ENCODE measurements at places on chromosomes 6 and 20.
A peak's percentile ranks its signal among the peaks of the same experiment; 100 is the strongest.

- DNase-seq: no peak
Observed at GRCh38 chr6:10203651-10204050, 211.2 kb downstream of the TFAP2A start.

DNA sequence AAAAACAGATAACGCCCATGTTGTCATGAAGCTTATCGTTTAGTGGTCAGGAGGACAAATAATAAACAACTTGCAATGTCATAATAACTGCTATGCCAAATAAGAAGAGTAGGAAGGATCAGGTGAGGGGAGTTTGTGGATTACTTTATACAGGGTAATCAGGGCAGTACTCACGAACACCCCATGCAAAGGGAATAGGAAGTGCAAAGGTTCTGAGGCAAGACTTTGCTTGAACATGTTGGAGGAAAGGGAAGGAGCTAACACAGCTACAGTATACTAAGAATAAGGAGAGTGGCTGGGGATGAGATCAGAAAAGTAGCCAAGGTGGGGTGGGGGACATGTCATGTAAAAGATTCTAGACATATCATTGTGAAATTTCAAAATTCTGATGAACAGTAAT lies 292.0 kb upstream of the RUNX2 start:
- DNase-seq: no peak

DNA sequence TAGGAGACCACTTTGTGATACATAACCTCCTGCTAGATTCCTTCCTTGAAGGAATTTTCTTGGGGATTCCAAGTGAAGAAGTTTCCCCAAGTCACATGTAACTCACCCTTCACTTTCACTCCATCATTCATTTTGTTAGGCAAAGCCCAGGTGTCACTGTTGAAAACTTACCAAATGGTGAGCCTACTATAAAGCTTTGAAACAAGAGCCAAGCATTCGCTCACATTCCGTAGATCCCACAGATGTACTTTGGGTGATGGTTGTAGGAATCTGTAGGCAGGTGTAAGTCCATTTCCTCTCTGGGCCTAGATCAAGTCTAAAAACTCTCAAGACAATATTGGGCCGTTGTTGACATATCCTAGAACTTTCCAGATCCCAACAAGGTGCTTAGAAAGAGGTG lies 74.1 kb downstream of the PRDM1 start:
- no peak for DNase-seq

DNA sequence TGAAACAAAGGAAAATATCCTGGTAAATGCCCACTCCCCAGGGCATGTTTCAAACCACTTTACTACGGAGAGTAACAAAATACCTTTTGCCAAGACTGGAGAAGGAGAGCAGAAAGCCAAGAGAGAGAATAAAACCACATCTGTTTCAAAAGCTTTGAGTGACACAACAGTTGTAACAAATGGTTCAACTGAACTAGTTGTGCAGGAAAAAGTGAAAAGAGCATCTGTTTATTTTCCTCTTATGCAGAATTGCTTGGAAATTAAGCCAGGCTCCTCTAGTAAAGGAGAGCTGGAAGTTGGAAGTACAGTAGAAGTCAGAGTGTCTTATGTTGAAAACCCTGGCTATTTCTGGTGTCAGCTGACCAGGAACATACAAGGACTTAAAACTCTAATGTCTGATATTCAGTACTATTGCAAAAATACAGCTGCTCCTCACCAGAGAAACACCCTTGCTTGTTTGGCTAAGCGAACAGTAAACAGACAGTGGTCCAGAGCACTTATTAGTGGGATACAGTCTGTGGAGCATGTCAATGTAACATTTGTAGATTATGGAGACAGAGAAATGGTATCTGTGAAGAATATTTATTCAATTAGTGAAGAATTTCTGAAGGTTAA lies 2.6 kb downstream of the TDRD6 start:
- DNase-seq: no peak

DNA sequence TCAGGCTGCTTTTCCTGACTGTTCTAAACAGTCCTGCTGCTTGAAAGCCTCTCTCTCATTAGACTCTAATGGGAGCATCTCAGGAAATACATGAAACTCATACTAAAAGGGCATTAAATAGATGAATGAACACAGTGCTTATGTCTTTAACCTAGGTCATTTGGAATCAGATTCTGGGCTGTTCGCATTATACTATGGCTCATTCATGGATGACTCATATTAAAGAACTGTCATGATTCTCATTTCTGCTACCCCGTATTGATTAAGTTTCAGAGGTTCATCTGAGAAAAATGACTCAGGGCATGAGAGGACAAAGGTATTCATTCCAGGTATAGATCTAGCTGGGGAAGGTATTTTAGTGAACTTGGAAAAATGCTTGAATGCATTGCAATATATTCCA lies 335.5 kb downstream of the GJA1 start:
- DNase-seq: no peak

GRCh38 chr20:58228103-58228483 lies 360 bp downstream of the ANKRD60 start:
- no peak for DNase-seq

- DNase-seq: no peak
Observed at GRCh38 chr20:10604865-10605440, 68.8 kb downstream of the JAG1 start.

GRCh38 chr20:62570897-62571668 lies 71.2 kb upstream of the SLCO4A1 start:
- no peak for DNase-seq

DNA sequence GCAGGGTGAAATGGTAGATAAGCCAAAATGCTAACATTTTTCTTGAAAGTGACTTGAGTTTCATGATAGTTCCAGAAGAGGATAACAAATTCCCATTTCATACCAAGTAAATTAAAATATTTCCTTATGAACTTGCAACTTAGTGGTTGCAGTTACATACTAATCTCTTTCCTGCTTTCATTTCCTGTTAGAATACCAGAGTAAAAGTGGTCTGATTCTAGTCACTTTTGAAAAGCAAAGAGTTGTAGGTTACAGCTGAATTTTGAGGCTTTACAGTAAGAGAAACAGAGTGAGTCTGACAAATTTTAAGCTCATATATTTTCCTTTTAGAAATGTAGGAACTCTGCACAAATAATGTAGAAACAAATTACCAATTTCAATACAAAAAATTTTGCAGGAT lies 117.4 kb downstream of the ZFAND3 start:
- DNase-seq: no peak

- DNase-seq: no peak
Observed at GRCh38 chr6:9455864-9456658, 958.8 kb downstream of the TFAP2A start.

- no peak for DNase-seq
Observed at GRCh38 chr6:104699593-104700329, 160.0 kb downstream of the HACE1 start.

GRCh38 chr20:44704551-44704971 lies 10.6 kb upstream of the CCN5 start:
- no peak for DNase-seq

- no peak for DNase-seq
Observed at GRCh38 chr6:17885889-17886576, 101.4 kb downstream of the KIF13A start.

GRCh38 chr6:13536796-13537526 lies 37.4 kb upstream of the SIRT5 start:
- DNase-seq: no peak

GRCh38 chr6:75494290-75494689 lies 690 bp upstream of the FILIP1 start:
- no peak for DNase-seq

DNA sequence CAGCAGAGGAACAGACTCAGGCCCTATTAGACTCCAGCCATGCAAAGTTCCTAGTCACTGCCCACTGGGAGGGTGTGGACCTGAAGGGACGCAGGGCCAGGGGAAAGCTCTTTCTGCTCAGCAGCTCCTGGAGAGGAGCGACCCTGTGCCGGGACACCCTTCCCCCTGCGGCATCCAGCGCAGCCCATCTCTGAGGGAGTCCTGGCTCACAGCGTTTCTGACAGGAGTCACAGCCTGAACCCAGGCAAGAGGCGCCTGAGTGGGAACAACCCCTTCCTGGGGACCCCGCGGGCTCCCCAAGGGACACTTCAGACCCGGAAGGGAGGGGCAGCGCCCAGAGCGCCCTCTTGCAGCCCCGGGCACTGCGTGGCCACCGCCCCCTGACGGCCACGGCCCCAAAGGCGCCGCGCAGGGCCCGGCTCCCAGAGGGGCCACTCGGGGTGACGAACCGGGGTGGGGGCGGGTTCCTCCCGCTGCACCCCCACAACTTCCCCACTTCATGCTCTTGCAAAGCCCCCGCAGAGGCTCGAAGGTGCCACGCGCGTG lies 862 bp downstream of the UCKL1 start:
- peak; percentile 51 for DNase-seq

GRCh38 chr6:108562503-108562993 lies 1.8 kb downstream of the FOXO3 start:
- DNase-seq: no peak

DNA sequence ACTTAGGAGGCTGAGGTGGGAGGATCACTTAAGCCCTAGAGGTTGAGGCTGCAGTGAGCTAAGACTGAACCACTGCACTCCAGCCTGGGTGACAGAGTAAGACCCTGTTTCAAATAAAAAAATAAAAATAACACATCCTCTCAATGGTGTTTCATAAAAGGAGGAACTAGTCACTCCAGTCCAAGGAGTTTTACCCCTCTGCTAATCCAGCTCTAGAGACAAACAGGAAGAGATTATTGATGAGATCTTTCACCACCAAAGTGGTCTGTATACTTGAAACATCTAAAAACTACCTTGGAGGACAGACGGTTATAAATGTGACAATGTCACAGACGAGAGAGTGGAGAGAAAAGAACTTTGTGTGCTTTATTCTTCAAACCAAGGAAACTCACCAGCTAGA lies 58.2 kb downstream of the PIGU start:
- DNase-seq: no peak

DNA sequence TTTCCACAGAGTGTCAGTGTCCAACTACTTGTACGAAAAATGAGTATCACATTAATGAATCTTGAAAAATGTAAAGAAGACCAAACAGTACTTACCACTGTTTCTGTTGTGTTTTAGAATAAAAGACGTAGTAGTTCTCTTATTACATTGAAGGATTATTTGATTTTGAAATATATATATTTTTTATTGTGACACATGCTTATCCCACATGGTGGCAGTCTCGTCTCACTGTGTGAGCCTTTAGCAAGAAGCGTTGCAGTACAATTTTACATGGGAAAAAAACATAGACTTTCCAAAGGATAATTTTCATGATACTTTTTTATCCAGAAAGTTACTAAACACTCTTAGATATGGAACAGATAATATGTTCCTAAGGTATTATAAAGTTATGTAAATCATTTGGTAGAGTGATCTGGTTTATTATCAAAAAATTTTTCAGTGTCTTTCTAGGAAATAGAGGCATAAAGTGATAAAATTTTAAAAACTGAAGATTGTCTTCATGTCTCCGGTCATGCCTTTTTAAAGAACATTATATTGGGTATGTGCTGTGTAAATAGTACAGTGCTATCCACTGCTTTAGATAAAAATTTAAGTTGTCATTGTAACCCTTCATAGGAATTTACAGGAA lies 117.5 kb upstream of the SAMD5 start:
- no peak for DNase-seq

DNA sequence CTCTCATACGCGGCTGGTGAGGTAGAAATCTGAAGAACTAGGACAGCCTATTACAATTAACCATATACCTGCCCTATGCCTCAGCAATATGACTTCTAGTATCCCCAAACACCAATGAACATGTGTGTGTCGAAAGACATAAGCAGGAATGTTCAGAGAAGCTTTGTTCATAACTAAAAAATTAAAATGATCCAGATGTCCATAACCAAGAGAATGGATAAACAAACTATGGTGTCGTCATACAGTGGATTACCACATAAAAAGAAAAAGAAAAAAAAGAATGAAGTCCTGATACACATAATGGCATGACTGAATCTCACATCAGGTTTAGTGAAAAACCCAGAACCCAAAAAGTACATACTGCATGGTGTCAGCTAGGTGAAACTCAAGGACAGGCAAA lies 73.9 kb downstream of the MDN1 start:
- no peak for DNase-seq

- peak; percentile 21 for DNase-seq
Observed at GRCh38 chr6:56938649-56939191, 16.2 kb upstream of the BEND6 start.

DNA sequence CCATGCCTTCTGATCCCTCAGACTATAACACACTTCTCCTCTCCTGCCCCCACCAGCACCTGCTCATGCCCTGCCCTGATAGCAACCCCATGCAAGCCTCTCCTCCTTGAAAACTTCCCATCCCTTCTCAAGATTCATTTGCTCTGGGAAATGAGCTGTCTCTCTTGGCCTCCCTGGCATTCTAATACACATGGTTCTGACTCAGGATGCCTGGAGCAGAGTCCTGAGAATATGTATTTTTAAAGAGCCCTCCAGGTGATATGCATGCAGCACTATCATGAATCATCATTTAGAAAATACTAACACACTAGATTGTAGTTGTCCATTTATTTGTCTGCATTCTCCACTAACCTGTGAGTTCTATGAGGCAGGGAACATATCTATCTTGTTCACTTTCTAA lies 26.6 kb downstream of the HDGFL1 start:
- DNase-seq: no peak

GRCh38 chr6:97129106-97129505 lies 153.9 kb downstream of the MMS22L start:
- no peak for DNase-seq

DNA sequence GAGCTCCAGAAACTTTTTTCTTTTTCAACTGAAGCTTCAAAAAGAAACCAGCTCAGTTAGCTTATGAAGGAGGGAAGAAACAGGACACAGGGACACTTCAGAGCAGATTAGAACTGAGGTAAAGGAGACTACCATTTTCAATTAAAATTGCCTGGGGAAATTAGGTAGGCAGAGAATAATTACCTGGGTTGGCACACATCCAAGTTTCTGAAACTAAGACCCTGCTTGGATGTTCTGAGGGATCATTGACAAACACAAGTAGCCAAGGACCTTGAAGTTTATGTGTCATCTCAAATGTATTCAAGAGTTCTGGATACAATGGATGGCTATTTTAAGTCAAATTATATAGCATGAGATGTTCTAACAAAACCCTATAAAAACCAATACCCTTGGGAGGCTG lies 137.6 kb downstream of the PLCB4 start:
- DNase-seq: no peak

DNA sequence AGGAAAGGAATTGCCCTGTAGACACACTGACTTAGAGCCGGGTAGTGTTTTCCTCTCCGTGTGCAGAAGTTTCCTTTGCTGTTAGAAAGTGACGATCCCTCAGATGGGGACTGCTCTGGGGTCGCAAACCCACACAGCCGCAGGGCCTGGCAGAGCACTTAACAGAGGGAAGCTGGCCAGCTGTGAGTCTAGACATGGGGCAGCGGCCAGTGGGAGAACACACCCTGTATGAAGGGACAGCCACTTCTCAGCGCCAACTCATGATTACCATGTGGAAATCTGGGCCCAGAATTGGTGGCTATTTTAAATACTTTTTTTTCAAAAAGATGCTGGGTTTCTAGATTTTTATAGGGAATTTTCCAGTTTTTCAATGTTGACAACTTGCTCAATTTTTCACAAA lies 39.4 kb downstream of the SLC9A8 start:
- DNase-seq: no peak

DNA sequence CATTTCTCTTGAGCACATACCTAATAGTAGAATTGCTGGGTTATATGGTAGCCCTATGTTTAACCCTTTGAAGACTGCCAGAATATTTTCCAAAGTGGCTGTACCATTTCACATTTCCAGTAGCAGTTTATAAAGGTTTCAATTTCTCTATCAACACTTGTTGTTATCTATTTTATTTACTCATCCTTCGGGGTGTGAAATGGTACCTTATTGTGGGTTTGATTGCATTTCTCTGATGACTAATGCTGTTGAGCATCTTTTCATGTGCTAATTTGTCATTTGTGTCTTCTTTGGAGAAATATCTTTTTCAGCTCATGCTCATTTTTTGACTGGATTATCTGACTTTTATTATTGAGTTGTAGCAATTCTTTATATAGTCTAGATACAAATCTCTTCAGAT lies 5.4 kb downstream of the ENPP4 start:
- no peak for DNase-seq

Data from stimulated activated CD4-positive, alpha-beta T cell treated with anti-CD3 and anti-CD28 coated beads, Interleukin-2, amount 100 ng/mL, for 24 hours (primary cell).